ENCODE measurements at places on chromosomes 12 and 14.

- DNase-seq, result peak; percentile 72
Measured at GRCh38 chr12:20368114-20368650, at the start of gene PDE3A. Gene PDE3A (plus strand): TSS chr12:20368537. CDS start chr12:20369285, 748 bp downstream.

- DNase-seq, result no peak
Measured at GRCh38 chr12:107167756-107168155, 74.4 kb upstream of the CRY1 start.

- DNase-seq, result no peak
Measured at GRCh38 chr12:128542844-128543243, 275.9 kb downstream of the TMEM132C start.

- peak; percentile 60 for DNase-seq
Measured at GRCh38 chr12:1117970-1118563, 127.0 kb downstream of the ERC1 start.

DNA sequence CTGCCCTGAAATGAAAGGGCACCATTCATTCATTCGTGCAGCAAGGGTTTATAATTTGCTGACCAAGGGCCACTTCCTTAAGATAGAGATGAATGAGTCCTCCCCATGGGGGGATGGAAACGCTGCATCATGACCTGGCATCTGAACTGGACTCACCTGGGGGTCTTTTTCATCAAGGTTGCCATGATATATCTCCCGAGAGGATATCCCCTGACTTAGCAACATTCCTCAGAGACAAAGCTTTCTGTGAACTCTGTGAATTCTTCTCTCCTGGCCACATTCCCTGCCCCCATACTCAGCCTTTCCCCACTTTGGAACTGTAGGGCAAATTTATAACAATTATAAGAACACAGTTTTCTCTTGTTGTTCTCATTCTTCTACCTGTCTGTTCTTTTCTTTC is 30.8 kb downstream of the SRRM4 start:
- no peak for DNase-seq

GRCh38 chr12:79275631-79276030 is 411.1 kb downstream of the SYT1 start:
- DNase-seq, result no peak

GRCh38 chr14:101237252-101237616 is 324.1 kb upstream of the DIO3 start:
- DNase-seq, result no peak

- DNase-seq, result peak; percentile 14
Measured at GRCh38 chr14:64423987-64424386, 35.8 kb downstream of the MTHFD1 start.

GRCh38 chr14:100989924-100990323 is 86.4 kb upstream of the RTL1 start:
- DNase-seq, result no peak

DNA sequence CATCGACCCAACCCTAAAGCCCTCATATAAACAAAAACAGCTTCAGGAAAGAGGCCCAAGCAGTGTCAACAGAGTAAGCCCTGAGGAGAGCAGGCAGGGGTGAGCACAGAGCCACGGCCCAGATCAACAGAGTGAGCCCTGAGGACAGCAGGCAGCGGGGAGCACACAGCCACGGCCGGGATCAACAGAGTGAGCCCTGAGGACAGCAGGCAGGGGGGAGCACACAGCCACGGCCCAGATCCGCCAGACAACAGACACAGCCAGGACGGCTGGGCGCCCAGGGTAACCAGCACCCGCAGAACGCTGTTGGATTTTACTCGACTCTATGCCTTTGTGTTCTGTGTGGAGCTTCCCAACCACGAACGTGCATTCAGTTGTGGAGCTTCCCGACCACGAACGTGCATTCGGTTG is 15.0 kb downstream of the CCDC85C start:
- DNase-seq, result no peak

- peak; percentile 86 for DNase-seq
Measured at GRCh38 chr12:110316861-110317260, 35.8 kb downstream of the ATP2A2 start.

DNA sequence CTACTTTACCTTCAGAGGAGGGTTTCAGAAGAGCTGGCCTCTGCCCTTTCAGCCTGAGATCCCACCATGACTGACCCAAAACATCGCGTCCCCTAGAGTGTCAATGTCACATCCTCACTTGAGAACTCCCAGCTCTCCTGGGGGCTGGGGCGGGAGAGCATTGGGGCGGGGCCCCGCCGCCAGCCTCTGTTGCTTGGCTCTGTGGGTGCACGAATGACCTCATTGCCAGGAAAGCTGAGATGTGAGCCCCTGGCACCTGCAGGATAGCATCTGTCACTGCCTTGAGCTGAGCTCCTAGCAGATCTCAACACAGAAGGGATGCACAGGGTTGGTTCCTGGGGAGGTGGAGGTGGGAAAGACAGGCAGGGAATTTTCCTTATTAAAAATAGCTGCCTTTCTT is 20.6 kb upstream of the MYL2 start:
- no peak for DNase-seq

- DNase-seq, result no peak
Measured at GRCh38 chr12:99200711-99201384, 446.7 kb upstream of the GARIN6 start.

DNA sequence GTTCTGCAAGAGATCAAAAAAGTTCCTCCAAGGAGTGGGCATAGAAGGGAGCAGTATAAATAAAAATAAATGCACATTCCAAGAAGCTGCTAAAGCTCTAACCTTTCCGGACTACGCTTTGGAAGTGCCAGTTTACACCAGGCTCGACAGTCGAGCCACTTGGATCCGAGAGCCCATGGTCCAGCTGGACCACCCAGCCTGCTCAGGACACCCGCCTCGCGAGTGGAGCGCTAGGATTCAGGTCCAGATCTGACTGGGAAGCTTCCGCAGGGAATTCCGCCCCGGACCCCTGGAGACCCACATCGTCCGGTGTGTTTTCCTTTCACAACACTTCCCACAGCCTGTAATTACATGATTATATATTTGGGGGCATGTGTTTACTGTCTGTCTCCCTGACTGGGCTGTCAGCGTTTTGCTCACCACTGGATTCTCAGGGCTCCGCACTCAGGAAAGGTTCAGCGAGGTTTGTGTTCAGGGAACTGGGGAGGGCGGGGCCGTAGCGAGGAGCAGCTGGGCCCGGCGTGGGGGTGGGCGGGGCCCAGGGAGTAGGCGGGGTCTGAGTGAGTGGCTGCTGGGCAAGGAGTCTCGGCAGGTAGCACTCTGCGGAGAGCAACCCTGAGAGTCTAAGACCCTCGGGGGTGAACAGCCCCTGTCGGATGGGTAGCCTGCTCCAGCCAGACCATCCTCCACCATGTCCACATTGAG is 52.3 kb upstream of the TMEM263 start:
- DNase-seq, result peak; percentile 36

DNA sequence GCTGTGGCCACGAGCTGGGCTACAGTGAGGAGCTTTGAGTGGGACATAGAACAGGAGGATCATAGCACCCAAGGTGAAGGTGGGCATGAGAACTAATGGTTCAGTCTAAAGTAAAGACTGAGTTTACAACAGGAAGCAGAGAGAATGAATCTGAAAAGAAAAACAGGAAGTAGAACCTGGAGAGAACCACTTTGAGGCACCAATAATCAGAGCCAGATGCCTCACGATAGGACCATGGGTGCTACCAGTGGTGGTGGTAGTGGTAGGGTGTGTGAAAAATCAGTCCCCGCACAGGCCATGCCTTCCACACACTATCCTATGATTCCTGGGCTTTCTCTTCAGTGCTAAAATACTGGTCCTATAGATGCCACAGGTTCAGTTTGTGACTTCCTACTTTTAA is 293.6 kb downstream of the AKAP6 start:
- DNase-seq, result no peak

DNA sequence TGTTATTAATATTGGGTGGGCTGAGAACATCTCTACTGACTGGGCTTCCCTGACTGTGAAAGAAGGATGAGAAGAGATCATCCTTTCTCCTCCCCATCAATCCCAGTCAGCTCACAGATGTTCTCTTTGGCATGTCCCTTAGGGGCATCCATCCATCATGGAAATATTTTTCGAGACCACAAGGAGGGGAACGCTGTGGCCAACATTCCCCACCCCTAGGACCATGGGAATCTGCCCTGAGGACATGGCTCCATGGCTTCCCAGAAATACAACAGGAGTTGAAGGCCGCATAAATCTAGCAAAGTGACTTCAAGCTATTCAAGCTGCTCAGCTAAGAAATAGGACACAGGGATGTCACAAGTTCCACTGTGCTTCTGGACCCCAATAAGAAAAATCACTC is 456.8 kb downstream of the MED13L start:
- DNase-seq, result no peak

- no peak for DNase-seq
Measured at GRCh38 chr12:21773263-21773741, 1.2 kb downstream of the KCNJ8 start.

DNA sequence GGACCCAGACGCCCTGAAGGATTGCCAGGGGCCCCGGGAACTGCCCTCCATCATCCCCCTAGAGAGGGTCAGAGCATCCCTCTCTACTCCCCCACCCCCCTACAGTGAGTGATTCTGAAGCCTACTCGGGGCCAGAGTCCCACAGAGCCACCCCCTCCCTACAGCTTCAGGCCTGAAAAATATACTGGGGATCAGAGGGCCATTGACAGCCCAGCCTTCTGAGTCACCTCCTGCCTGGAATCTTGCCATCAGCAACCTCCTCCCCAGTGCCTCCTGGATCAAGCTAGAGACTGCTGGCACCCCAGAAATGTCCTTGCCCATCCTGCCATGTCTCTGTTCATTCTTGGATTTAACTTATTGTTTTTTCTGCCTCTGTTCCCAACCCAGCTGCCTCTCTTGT is 21.7 kb upstream of the MIA2 start:
- no peak for DNase-seq

DNA sequence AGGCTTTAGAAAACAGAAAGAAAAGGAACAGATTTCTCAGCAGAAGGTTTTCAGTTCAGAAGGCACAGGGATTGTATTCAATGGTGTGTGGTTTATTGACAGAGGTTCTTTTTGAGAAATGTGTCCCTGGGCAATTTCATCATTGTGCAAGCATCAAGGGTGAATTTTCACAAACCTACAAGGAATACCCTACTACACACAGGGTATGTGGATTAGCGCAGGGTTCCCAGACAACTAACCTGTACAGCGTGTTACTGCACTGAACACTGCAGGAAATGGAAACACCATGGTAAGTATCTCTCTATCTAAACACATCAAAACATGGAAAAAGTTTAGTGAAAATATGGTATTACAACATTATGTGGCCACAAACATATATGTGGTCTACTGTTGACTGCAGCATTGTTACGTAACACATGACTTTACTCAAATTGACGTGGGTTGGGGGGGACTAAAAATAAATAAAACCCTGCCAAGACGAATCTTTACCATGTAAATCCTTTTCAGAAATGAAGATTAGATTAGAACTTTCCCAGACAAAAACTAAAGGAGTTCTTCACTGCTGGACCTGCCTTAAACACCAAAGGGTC is 893.1 kb downstream of the TMEM121 start:
- DNase-seq, result no peak

DNA sequence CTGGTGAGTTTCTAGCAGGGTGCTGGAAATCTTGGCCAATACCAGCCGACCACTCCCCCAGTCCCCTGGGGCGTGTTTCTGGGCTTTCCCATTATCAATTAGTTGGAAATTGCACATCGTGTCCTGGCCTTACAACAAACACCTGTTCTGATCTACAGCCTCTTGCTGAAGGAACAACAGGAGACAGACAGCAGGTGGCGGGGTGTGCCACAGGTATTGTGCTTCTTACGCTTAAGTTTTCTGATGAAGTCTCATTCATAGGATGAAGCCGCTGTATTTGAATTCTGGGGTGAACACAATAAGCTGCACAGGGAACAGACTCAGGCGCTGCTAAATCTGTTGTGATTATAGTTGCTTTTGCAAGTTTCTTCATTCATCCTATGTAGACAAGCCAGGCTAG is 703 bp downstream of the HIGD1C start:
- no peak for DNase-seq

GRCh38 chr12:109162551-109162950 is 46.2 kb downstream of the ACACB start:
- DNase-seq, result no peak

GRCh38 chr12:82504409-82504808 is 146.1 kb downstream of the METTL25 start:
- DNase-seq, result no peak

DNA sequence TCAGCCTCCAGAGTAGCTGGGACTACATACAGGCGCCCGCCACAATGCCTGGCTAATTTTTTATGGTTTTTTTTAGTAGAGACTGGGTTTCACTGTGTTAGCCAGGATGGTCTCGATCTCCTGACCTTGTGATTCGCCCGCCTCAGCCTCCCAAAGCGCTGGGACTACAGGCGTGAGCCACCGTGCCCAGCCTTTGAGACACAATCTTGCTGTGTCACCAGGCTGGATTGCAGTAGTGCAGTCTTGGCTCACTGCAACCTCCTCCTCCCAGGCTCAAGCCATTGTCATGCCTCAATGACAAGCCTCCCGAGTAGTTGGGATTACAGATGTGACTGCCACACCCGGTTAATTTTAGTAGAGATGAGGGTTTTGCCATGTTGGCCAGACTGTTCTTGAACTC is 21.3 kb upstream of the STRN3 start:
- DNase-seq, result no peak

- DNase-seq, result no peak
Measured at GRCh38 chr14:39665075-39665475, 232.8 kb upstream of the FBXO33 start.

DNA sequence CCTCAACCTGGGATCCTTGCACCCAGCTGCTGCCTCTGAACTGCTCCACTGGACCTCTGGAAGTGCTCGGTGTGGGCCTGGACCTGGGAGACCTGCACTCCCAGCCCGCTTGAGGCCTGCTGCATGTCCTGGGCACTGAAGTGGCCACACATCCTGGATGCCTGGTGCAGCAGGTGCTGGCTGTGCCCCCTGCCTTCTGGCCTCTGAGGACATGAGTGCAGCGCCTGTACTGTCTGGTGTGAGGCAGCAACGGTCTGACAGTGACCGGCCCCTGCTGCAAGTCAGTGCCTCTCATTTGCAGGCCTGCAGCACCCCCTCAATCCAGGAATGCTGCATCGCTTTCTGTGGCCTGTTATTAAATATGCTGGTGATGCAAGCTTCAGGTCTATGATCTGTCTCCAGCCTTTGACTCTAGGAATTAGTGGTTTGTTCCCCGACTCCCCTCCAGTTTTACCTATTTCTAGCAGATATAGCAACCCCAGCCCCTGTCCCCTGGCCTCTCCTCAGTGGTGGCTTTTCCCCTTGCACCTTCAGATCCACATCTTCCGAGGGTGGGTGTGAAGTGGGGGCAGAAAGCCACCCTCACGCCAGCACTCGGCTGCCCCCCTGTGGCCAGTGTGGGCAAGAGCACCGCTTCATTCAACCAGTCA is 3.6 kb downstream of the SMIM41 start:
- DNase-seq, result peak; percentile 68

DNA sequence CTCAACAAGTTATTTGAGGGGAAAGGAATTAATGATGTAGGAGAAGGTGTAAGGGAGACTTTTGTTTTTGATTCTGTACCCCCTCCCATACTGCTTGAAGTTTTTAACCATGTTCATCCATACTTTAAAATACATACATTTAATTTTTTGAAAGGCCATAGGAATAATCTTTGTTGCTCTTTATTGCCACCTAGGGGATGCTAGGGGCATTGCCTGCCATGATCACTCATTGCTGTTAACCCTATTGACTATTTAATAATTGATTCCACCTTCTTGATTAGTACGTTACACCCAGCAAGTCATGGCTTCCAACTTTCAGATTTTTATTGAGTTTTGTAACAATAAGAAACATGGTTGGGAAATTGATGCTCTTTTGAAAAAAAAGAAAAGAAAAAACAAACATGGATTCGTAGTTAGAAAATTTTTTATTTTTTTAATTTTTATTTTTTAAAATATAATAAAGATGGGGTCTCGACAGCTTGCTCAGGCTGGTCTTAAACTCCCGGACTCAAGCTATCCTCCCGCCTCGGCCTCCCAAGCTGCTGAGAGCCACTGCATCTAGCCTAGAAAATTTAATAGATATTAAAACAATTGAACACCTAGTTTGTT is 8.5 kb upstream of the PRKAB1 start:
- DNase-seq, result no peak

All from fibroblast of gingiva (primary cell).